ENCODE measurements at places on chromosomes 6 and 20. TPM values are rescaled to one million over a fixed set of nuclear protein-coding genes. Genes with fewer than 3 reads are reported as not detected.

DNA sequence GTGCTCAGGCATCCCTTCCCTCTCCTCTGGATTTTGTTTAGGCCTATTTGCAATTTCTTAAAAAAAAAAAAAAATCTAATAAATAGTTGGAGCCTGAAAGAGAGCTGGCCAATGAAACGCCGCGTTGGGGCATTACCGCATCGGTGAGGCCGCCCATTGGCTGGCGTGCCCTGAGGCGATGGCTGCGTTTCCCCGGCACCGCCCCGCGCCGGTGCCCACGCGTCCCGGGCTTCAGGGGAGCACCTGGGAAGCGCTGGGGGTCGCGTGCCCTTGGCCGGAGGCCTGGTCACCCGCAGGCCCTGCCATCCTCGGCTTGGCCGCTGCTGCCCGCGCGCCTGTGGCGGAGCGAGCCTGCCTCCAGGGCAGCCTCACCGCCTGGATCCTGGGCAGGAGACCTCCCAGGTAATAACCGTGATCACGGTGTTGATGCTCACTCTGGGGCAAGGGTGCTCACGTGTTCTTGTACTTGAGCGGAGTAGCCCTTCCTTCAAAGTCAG, 155.4 kb downstream of the NRN1 start:
- peak; percentile 72 for DNase-seq

GRCh38 chr6:49888742-49889431, 22.6 kb upstream of the CRISP1 start:
- no peak for DNase-seq

GRCh38 chr6:40398810-40399477, 188.2 kb downstream of the LRFN2 start:
- no peak for DNase-seq

GRCh38 chr6:43936476-43936875, 166.5 kb downstream of the VEGFA start:
- no peak for DNase-seq

DNA sequence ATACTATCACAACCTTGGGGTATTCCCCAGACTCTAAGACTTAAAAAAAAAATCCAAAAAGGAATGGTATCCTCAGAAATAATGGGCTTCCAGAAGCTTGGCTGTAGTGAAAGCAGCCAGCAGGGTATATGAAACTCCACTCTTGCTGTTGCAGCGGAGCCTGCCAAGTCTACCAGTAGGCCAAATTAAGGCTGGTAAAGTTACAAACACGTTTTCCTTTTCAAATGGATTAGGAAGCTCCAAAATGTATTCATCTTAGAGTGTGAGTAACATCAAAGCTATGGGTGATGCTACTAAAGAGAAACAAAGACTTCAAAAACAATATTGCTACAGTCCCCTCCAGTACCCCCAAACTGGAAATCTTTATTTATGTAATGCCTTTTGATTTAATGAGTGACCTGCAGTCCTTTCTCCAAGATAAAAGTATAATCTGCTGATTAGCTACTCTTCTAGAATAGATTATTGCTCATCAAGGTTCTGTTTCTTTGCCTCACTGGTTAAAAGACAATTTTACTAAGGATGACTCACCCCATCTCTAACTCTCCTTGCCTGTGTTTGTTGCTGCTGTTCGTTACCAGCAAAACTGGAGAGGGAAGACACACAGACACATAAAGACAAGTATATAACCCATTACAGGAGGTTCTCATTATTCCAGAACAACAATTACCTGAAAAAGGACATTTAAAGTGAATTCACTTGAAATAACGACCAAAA, 84.9 kb downstream of the BTBD9 start:
- no peak for DNase-seq

- DNase-seq, result no peak
Measured at GRCh38 chr6:111280445-111280955, 193.2 kb downstream of the SLC16A10 start.

DNA sequence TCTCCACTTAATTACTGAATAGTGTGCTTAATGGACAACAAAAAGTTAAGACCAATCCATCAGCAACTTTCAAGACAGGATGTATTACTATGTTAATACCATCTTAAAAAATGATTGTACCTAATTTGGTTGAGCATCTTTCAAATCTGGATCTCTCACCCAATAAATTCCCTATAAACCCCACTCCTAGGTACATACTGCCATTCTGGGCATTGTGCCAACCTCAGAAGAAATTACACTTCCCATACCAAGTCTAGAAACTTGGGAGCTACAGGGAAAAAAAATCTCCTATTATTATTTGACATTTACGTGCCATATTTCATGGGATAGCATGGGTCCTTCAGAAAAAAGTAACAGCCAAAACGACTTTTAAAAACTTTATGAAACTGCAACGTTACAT, 5.1 kb downstream of the SYNCRIP start:
- DNase-seq, result no peak

GRCh38 chr6:125950293-125950692, 6.3 kb upstream of the HINT3 start:
- no peak for DNase-seq

GRCh38 chr20:50246367-50247195, 56.0 kb downstream of the CEBPB start:
- no peak for DNase-seq

Gene BTBD3
- total RNA-seq, result 1.8 TPM

Gene TAF11
- total RNA-seq, result 35.1 TPM

Gene VIP
- not detected for total RNA-seq

Gene BMP2
- total RNA-seq, result not detected

Gene PDSS2
- total RNA-seq, result 10.8 TPM

Gene SIGLEC1
- total RNA-seq, result not detected

Gene DEF6
- 221 TPM for total RNA-seq

Gene SRMS
- not detected for total RNA-seq

Gene TSBP1
- total RNA-seq, result not detected

All from T-cell (primary cell).